ENCODE measurements at places on chromosomes 12 and 14. TPM values are rescaled to one million over a fixed set of nuclear protein-coding genes. Genes with fewer than 3 reads are reported as not detected.
A peak's percentile ranks its signal among the peaks of the same experiment; 100 is the strongest.

Gene SLC25A47
- not detected for polyA plus RNA-seq

Gene SMCO2
- polyA plus RNA-seq, result not detected

Gene GPR65
- polyA plus RNA-seq, result 0.18 TPM

Gene PTPN21
- 6.6 TPM for polyA plus RNA-seq

Gene RFLNA
- 0.47 TPM for polyA plus RNA-seq

Gene BCL2L14
- polyA plus RNA-seq, result not detected

Gene GALNT6
- 0.40 TPM for polyA plus RNA-seq

Gene FIGNL2
- 0.01 TPM for polyA plus RNA-seq

Gene TSPAN19
- 0.06 TPM for polyA plus RNA-seq

Gene ING4
- polyA plus RNA-seq, result 35.6 TPM

Gene LBHD2
- not detected for polyA plus RNA-seq

Gene PLEK2
- 2.1 TPM for polyA plus RNA-seq

Gene ERP27
- 0.09 TPM for polyA plus RNA-seq

- DNase-seq, result no peak
Measured at GRCh38 chr12:28424965-28425364, 234.7 kb downstream of the CCDC91 start.

DNA sequence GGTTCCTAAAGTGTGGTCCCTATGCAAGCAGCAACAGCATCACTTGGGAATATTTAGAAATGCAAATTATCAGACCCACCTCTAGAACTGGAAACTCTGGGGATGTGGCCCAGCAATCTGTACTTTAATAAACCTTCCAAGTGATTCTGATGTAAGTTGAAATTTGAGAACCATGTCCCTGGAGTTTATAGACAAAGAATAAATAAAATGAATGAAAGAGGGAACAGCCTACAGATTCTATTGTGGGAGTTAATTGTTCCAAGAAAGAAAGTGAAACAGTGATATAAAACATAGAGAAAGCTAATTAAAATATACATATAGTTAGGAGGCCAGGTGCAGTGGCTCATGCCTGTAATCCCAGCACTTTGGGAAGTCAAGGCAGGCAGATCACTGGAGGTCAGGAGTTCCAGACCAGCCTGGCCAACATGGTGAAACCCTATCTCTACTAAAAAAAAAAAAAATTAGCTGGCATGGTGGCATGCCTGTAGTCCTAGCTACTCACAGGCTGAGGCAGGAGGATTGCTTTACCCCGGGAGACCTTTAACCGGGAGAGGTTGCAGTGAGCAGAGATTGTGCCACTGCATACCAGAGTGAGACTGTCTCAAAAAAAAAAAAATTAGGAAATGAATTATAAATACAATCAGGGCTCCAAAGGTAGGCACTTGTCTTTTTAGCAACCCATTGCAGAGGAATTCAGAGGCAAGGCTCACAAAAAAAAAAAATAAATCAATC, 507.5 kb downstream of the NAV3 start:
- no peak for DNase-seq

GRCh38 chr14:44897041-44897844, 64.5 kb downstream of the KLHL28 start:
- DNase-seq, result peak; percentile 98

GRCh38 chr12:131869871-131870418, 24.5 kb upstream of the ULK1 start:
- DNase-seq, result no peak

DNA sequence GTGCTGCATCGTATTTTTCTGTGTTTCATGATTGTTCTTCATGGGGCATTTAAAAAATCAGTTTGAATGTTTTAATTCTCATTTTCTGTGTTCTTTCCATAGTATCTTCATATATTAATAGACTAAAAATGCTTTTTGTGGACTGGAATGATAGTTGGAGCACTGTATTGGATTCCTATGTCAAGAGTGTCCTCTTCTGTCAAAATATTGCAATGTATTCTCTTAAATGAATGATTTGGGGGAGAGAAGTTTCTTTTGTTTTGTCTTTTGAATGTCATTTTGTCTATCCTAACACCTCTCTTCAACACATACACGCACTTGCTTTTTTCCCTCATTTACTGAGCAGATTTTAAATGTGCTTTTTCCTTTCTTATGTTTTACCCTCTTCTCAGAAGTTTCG, 4.7 kb upstream of the EIF2S3B start:
- no peak for DNase-seq

DNA sequence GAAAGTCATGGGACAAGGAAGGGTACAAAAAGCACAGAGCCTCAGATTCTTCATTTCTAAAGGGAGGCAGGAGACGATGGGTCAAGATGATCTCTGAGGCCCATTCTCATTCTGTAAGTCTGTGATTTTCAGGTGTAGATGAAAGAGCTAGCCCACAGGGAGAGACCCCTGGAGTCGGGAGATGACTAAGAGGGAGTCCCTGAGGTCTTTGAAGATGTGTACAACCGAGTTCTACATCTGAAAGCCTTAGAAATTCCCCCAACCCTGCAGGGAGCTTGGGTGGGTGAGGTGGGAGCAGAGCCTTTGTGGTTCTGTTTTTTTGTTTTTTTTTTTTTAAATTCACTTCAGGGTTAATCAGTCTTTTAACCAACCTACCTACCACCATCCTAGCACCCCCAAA, 3.1 kb downstream of the WNT10B start:
- no peak for DNase-seq

GRCh38 chr14:67187826-67188225, 1.4 kb upstream of the GARIN2 start:
- no peak for DNase-seq

DNA sequence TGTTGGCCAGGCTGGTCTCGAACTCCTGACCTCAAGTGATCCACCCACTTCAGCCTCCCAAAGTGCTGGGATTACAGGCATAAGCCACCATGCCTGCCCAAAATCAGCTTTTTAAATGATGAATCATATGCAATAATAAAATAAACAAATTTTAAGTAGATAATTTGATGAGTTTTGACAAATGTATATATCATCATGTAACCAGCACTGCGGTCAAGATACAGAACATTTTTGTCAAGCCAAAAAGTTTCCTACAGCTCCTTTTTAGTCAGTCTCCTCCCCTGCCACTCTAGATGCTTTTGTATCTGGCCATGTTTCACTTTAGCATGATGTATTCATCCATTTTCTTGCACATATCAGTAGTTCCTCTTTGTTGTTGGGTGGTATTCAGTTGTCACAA, 17.2 kb downstream of the FRMD6 start:
- no peak for DNase-seq

DNA sequence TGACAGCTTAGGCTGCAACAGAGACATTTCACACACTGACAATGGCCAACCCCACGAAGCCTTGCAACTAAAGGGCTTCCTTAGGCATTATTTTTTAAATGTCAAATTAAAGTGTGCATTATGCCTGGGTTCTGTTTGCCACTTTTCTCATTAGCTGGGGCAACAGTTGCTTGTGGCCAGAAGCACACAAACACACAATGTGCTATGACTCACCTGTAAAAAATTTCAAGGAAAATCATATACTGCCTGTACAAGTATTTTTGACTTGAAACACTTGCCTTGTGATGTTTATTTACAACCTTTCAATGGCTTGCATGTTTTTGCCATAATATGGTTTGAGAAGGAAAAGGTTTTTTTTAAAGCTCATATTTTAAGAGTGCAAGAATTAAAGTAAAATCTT, 1.9 kb downstream of the NTN4 start:
- DNase-seq, result no peak

DNA sequence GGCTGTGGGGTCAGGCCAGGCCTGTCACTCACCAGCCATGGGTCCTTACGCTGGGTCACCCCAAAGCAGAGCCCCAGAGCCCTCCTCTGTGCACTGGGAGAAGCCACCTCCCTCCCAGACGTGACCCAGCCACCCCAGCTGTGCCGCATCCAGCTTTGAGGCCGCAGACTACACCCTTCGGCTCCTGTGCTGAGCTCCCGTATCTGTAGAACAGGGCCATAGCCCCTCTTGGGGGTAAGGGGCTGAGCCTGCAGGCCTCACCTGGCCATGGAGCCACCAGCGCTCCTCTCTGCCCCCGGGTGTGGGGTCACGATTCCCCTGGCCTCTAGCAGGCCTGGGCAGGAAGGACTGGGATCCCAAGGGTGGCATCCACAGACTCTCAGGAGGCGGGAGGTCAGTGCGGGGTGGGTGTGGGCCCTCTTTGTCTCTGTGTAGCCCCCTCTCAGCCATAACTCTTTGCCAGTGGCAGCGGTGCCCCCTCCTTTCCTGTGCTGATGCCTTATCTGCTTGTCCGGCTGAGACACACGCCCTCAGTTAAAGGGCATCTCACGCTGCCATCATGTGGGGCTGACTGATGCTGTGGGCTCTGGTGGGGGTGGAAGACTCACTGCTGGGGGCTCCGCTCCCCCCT, 16.3 kb downstream of the ASPG start:
- peak; percentile 34 for DNase-seq

DNA sequence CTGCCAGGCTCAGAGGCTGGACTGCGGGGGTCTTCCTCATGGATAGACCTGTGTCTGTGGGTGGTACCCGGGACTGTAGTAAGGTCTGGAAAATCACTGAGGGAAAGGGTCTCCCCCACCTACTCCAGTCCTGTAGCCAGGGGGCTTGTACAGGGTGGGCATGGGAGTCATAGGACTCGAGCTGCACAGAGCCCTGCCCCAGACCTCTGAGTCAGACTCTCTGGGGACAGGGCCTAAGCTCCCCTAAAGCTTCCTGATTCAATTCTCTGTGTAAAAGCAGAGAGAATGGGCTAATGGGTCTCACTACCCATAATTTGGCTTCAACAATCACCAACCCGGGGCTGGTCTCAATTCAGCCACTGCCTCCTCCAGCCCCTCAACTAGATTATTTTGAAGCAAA, 27.0 kb downstream of the LRTM2 start:
- no peak for DNase-seq

DNA sequence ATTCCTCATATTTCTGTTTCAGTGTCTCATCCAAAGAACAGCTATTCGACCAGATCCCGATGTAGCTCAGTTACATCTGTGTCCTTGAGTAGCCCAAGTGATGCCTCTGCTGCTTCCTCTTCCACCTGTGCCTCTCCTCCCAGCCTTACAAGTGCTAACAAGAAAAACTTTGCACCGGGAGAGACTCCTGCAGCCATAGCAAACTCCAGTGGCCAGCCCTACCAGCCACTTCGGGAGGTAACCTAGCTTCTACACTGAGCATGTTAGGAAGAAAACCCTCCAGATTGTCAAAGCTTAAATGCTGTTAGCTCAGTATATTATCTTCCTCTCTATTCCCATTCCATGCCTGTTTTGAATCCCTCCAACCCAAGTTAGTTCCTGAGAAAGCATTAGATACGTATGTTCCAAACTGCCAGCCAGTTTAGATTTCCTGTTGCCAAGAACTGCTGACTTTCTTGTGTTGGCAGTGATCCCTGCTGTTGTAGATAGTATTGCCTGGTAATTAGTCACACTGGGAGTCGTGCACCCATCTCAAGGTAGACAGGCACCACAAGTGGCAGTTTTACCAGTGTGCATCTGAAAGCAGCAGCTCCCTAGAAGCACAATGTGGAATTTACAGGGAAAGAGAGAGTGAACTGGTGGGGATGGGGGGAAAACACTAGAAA, 14.0 kb upstream of the KCNH3 start:
- no peak for DNase-seq

DNA sequence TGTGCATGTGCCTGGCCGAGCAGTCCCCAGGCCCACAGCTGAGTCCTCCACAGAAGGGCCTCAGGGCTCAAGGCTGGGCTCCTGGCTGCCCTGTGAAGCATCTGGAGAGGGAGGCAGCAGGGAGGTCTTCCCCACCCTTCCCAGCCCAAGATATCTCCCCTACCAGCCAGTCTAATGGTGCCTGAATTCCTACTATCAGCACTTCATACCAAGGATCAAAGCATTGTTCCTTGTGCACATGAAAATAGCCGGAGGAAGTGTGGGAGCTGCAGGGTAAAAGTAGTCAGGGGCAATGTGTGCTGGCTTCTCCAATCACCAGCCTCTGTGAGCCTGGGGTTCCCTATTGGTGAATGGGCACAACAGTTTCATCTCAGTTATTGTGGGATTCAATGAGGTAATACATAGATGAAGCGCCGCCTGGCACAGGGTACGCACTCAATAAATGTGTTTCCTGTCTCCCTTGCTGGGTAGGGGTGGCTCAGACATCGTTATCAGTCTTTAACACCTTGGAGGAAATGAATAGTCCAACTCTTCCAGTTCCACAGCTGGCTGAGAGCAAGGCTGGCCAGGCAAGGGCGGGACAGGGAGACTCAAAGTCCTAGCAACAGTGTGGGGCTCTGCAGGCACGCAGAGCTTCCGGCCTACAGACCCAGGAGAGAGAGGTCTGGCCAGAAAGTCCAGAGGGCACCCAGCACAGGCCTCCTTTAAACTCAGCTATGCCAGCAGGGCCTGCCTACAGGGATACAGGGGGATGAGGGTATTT, 39.1 kb upstream of the PNMA1 start:
- DNase-seq, result no peak

DNA sequence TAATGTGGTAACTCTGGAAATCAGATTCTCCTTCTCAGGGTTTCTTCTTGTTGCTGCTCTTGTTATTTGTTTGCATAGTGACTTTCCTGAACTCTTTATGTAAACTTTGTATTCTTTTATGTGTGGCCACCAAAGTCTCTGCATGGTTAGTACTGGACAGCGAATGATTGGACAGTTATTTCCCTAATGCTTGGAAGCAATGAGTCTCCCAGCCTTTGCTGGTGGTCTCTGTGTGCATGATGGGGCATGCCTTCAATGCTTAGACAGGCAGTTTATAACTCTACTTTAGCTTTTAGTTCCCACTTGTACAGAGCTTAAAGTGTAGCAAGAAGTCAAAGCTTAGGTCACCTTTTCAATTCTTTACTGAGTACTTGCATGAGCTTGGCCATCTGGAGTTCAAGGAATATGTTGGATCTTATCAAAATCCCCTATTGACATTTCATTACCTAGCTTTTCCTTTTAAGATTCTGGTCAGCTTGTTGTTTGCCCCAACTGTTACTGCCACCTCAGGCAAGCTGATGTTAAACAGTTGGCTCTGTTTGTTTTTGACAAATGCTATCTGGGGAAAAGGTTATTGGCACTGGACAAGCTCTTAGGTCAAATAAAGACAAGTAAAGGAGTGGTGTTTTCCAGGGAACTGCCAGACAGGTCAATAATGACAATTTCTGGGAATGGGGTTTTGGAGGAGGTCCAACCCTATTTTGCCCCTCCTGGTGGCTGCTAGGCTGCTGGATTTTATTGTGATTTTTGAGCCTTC, 12.3 kb downstream of the CCDC91 start:
- no peak for DNase-seq

Measured in psoas muscle (tissue), 8 donors.